ENCODE measurements at places on chromosomes 4 and X.

DNA sequence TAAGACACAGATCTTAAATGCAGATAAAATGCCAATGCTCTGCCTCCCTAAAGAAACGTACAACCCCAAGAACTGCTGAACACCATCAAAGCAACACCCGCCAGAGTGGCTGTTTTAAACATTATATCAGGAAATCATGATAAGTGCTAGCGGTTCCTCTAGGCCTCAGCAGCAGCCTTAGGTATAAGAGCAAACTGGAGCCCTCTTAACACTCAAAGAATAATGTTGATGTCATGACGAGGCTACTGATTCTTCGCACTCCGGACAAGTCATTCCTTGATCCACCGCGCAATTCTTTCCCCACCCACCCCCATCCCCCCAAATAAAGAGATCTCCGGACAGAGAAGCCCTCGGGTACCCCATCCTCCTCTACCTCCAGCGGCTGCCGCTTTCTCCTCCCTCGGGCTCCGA is 507 bp downstream of the LIN54 start:
- no peak for DNase-seq

DNA sequence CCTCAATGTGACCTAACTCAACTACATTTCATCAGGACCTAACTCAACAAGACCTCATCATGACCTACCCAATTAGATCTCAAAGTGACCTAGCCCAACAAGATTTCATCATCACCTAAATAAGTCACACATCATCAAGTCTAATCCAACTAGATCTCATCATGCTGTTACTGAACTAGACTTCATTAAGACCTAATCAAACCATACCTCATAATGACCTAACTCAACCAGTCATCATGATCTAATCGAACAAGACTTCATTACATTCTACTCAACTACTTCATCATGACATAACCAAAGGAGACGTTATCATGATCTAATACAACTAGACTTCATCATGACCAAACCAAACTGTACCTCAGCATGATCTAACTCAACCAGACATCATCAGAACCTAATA is 82.8 kb downstream of the DHRSX start:
- DNase-seq, result no peak

DNA sequence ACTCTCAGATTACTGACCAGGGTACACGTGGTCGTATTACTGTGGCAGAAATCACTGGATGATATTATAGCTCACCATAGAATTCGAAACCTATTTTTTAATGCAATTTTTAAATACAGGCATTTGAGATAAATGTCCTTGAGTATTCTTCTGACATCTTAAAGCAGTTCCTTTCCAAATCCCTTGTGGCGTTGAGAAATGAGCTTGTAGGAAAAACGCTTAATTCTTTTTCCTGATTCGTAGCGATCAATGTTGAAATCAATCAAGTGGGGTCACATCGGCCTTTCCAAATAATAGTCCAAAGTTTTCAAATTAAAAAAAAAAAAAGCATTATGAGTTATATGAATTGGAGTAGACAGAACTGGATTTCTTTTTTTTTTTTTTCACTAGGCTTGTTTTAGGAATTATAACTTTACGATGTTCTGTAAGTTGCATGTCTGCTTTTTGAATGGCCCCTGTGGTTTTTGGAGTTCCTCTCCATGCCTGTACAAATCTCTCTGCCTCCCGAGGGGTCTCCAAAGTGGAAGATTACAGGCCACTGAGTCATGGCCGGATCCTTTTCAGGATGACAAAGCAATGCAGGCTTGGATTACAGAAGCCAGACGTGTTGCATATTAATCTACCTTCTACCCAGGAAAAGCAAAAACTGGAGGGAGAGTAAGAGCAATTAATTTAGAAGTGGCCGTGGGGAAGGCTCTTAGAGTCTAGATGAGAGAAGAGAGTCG is 226.1 kb downstream of the SHOX start:
- DNase-seq, result no peak

GRCh38 chrX:40440866-40441265 is 139.9 kb upstream of the ATP6AP2 start:
- no peak for DNase-seq

GRCh38 chrX:3403748-3404147 is 57.3 kb upstream of the MXRA5 start:
- DNase-seq, result no peak
